ENCODE measurements at places on chromosomes 7 and 10.

GRCh38 chr10:70726909-70727495, 54.7 kb downstream of the ADAMTS14 start:
- DNase-seq, result no peak

DNA sequence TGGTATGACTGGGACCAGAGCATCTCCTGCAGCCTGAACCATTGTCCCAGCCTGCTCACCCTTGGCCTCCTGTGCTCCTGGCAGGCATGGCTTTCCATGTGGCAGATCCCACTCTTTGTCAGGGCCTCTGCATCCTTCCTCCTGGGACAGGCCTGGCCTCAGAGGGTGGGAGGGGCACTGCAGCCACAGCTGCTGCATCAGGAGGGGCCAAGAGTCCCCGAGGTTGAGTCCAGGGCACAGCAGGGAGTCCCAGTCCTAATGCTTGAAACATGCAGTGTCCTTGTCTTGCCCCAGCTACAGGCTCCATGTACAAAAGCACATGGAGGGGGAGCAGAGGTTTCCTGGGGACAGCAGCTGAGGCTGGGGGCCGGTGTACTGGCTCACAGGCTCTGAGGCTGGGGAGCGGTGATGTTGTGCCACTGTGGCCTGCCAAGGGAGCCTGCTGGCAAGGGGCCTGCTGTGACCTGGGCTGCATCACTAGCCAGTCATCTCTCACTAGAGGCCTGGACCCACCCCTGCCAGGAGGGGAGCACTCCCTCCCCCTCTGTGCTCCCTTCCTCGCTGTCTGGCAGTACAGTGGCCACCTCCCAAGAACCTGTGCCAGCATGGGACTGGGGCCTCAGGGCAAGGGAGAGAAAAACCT, 144.8 kb downstream of the ZNF248 start:
- no peak for DNase-seq

GRCh38 chr7:77442636-77443035, 26.5 kb upstream of the GSAP start:
- no peak for DNase-seq

- DNase-seq, result no peak
These were observed 85.4 kb downstream of the PCLO start for GRCh38 chr7:83077328-83077727.

GRCh38 chr7:1103009-1103788, 15.3 kb downstream of the GPER1 start:
- DNase-seq, result peak; percentile 28
